Activated CD4-positive, alpha-beta T cell treated with anti-CD3 and anti-CD28 coated beads for 48 hours (primary cell): ENCODE measurements at places on chromosomes 13 and 19.

DNA sequence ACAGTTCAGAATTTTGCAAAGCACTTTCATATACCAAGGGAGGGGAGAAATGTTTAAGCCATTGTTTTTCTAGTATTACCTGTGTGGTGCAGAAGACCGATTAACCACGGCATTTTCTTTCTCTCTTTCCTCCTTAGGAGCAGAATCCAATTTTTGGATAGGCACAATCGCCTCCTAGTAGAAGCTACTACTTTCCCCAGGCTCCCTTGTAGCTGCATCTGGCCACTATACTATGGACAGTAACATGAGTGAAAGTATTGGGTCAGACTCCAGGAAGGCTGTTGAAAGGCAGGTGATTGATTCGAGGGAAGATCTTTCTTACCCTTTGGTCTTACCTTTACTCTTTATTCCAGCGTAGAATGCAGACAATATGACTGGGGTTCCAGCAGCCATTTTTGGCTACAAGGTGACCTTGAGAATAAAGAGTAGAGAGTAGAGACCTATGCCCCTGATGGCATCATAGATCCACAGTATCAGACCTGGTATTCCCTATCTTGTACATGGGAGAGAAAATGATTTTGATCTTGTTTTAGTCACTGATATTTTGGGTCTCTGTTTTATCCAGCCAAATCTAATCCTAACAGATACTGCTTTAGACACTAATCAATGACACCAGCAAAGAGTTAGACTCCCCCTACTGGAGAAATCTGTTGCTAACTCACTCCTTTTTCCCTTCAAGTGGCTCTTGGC is 77.0 kb downstream of the LRRC63 start:
- DNase-seq: no peak

DNA sequence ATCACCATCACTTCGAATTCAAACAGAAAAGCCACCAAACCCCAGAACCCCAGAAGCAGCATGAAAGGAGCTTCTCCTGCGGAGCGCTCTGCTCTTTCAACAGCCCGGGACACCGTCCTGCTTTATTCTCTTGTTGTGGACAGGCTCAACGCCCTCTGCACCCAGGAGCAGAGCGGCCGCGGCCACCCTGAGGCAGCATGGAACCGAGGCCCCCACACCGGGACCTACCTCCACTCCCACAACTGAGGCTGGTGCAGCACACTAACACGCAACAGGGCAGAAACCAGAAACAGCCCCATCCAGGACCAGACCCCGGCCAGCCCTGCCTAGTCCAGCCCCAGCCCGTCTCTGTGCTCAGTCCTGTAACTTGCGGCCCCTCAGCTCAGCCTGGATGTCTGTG is 7.2 kb downstream of the AP3D1 start:
- no peak for DNase-seq

DNA sequence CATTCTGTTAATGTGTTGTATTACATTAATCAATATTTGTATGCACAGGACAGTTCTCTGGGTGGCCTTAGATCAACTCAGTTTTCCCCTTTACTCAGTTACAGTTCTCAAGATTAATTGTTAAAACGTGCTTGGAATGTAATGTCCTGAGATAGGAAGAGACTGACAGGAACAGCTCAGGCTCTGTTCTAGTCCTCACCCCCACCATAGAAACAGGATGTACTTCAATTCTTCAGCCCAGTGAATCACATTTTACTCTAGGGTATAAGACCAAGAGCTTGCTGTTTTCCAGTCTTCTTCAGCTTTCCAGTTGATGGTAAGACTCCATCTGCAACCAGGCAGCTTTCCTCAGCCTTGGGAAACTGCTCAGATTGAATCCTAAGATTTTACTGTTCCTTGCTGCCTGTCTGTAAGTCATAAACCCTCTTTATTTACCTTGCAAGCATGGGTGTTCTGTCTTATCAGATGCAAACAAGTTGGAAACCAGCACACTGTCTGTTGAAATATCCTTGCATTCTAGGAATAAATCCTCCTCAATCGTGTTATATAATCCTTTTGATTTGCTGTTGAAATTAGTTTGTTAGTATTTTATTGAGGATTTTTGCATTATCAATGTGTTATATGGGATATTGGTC is 836.9 kb upstream of the PCDH9 start:
- DNase-seq: no peak

- peak; percentile 33 for DNase-seq
Measured at GRCh38 chr19:12112701-12113100, 27.4 kb downstream of the ZNF20 start.

- no peak for DNase-seq
Measured at GRCh38 chr13:49254007-49254406, 6.3 kb downstream of the CDADC1 start.

- DNase-seq: no peak
Measured at GRCh38 chr13:34430294-34430693, 511.8 kb upstream of the NBEA start.

GRCh38 chr19:45693106-45693788 is 781 bp downstream of the QPCTL start:
- DNase-seq: peak; percentile 89

- no peak for DNase-seq
Measured at GRCh38 chr13:97573011-97573410, 139.0 kb downstream of the RAP2A start.

- DNase-seq: no peak
Measured at GRCh38 chr19:35031072-35031881, 1.0 kb downstream of the SCN1B start.

DNA sequence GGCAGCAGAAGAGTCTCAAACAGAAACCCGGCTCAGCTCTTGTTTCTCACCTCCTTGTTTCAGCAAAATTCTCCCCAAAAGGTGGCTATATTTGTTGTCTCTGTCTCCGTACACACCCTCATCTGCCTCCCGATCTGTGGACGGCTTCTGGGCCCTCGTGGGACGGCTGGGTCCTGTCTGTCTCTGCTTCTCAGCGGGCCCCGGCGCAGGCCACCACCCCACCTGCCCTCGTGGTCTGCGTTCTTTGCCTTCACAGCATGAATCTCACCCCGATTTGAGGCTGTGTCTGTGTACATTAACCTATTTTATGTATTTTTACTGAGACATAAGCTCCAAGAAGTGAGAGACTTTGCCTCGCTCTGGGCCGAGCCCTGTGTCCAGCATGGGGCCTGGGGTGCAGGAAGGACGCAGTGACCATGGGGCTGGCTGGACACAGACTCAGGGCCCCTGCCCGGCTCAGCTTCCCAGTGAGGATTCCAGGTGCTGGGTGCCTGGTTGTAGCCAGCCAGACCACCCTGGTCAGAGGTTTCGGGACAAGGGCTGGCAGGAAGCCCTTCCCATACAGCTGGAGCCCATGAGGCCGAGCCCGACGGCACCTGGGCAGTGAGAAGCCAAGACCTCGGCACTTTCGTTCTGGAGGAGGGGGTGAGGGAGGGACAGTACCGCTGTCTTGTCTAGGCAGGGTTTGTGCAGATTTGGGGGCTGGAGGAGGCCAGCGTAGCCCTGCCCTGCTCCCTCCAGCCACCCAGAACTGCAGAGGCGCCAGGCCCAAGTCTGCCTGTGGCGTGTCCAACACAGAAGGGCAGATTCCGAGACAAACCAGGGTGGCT is 78.5 kb upstream of the MCF2L start:
- DNase-seq: no peak

- DNase-seq: no peak
Measured at GRCh38 chr19:13334801-13335481, 171.3 kb downstream of the CACNA1A start.

DNA sequence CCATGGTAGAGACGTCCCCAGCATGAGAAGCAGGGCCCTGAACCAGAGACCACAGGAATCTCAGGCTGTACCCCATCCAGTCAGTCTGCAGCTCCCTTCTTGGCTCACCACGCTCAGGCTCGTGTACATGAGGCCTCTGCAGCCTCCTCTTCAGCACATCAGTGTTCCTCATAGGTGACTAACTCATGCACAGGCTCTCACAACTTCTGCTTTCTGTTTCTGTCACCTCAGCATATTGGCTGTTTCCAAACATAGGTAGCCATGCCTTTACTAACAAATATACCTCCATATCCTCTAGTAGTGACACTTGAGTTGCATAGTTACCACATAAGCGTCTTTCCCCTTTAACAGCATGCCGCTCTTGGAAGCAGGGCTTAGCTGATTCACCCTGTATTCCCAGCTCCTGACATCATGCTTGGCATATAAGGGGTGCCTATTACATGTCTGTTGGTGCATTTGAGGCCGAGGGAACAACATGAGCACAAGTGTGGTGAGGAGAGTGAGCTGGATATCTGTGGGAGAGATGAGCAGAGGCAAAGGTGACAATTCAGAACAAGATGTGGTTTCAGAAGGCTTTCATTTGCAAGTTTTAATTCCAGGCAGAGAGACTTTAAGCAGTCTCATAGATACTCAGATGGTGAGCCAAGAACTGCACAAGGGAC is 16.7 kb downstream of the ZNF473 start:
- DNase-seq: no peak

DNA sequence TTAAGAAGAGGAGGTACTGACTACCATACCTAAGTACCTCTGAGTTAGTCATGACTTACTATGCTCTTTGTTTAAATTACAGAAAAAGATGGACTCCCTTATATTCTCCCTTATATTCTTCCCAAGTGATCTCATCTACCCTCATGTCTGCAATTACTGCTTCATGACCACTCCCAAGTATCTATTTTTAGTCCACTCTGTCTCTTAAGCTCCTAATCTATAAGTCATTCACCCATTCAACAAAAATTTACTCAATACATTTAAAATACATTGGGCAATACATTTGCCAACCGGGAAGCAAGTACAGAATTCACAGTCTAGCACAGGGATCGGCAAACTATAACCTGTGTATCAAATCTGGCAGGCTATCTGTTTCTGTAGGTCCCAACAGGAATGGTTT is 42.6 kb downstream of the KPNA3 start:
- no peak for DNase-seq

- DNase-seq: no peak
Measured at GRCh38 chr19:18733196-18733647, 49.7 kb downstream of the CRTC1 start.

DNA sequence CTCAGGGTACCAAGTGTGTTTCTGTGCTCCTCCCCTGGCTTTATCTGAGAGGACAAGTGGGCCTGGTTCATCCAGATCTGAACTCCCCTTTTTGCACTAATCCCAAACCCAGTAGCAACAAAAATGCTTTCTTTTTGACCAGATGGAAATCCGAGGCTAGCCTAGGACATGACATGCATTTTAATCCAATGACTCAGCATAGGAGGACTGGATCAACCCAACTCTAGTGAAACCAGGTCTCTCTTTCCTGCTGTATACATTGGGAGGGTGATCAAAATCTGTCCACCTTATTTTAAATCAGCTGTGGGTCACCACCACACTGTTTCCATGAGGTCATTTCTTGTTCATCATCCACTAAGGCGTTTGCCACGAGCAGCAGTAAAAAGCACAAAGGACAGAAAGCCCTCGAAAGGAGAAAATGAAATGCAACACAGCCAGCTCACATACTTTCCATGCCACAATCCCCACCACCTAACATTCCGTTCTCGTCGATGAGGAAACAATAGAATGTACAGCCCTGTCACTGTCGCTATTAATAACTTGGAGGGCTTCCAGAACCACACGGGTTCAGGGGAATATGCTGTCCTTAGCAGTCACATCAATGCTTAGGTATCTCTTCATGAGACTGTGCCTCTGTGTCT is 543.0 kb downstream of the IRS2 start:
- no peak for DNase-seq

- DNase-seq: peak; percentile 98
Measured at GRCh38 chr19:3761382-3762129, at the start of gene APBA3. Gene APBA3 (minus strand): TSS chr19:3761692. CDS start chr19:3760264, 1,428 bp downstream.

GRCh38 chr13:59979589-59979988 is 184.1 kb downstream of the DIAPH3 start:
- DNase-seq: no peak

GRCh38 chr19:17836530-17836929 is 11.3 kb downstream of the JAK3 start:
- DNase-seq: no peak

- no peak for DNase-seq
Measured at GRCh38 chr19:32652894-32653598, 21.9 kb downstream of the ANKRD27 start.

DNA sequence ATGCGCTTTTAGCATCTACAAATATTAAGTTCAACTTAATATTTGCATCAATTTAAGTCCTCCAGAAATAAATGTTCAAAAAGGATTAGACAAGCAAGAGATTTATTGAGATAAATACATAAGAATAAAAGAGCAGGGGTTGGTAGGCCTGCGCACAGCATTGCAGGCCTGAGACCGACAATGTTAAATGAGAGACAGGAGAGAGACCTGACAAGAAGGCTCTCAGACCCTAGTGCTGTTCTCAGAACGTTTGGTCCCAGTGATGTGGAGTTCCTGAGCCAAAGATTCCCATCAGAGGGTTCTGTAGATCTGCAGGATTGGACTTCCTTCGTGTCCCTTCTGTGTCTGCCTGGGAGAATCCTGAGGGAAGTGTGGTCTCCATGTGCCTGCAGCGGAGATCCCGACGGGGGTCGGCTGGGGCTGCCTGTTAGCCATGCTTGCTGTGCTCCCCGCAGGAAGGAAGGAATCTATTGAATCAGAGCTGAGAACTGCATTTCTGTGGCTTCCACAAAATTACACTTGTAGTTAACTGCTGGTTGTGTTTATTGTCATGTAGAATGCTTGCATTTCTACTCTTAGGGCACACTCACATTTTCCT is 369.9 kb upstream of the SLC10A2 start:
- no peak for DNase-seq

- no peak for DNase-seq
Measured at GRCh38 chr19:16373989-16374388, 49.4 kb downstream of the KLF2 start.

GRCh38 chr13:29493796-29494195 is 101.7 kb downstream of the SLC7A1 start:
- no peak for DNase-seq

GRCh38 chr13:76992548-76993001 is 694 bp downstream of the CLN5 start:
- DNase-seq: peak; percentile 21

DNA sequence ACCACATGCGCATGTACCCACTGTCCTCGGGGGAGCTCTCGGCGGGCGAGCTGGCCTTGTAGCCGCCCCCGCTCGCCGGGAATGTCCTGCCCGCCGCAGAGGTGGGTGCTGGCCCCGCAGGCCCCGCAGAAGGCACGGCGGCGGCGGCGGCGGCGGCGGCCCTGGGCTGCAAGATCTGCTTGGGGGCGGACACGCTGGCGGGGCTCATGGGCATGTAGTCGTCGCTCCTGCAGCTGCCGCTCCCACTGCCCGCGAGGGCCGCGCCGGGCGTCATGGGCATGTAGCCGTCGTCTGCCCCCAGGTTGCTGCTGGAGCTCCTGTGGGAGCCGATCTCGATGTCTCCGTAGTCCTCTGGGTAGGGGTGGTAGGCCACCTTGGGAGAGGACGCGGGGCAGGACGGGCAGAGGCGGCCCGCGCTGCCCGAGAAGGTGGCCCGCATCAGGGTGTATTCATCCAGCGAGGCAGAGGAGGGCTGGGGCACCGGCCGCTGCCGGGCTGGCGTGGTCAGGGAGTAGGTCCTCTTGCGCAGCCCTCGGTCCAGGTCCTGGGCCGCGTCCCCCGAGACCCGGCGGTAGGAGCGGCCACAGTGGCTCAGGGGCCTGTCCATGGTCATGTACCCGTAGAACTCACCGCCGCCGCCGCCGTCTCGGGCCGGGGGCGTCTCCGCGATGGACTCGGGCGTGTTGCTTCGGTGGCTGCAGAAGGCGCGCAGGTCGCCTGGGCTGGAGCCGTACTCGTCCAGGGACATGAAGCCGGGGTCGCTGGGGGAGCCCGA is 2.4 kb downstream of the IRS2 start:
- DNase-seq: no peak

- DNase-seq: no peak
Measured at GRCh38 chr19:33191501-33191900, 2.6 kb upstream of the LRP3 start.
